ENCODE measurements at places on chromosomes 3 and 15.

GRCh38 chr15:82710208-82710555 lies 507 bp upstream of the AP3B2 start:
- no peak for DNase-seq

DNA sequence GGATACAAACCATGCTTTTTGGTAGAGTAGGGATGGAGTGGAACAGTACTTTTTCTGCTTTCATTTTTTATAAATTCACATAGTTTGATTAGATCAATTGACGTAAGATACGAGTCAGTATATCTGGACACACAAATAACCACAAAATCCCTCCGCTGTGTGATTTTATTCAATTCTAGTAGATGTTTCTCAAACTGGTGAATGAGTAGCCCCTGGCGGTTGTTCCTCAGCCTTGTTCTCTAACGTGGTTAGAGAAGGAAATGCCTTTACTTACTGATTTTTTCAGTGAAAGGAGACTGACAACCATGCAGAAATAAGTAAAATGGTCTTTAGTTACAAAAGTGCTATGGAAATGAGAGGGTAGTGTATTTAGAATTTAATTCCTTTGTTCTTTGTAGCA lies 161.0 kb downstream of the TCF12 start:
- no peak for DNase-seq

GRCh38 chr3:79994397-79994796 lies 226.6 kb upstream of the ROBO1 start:
- no peak for DNase-seq

DNA sequence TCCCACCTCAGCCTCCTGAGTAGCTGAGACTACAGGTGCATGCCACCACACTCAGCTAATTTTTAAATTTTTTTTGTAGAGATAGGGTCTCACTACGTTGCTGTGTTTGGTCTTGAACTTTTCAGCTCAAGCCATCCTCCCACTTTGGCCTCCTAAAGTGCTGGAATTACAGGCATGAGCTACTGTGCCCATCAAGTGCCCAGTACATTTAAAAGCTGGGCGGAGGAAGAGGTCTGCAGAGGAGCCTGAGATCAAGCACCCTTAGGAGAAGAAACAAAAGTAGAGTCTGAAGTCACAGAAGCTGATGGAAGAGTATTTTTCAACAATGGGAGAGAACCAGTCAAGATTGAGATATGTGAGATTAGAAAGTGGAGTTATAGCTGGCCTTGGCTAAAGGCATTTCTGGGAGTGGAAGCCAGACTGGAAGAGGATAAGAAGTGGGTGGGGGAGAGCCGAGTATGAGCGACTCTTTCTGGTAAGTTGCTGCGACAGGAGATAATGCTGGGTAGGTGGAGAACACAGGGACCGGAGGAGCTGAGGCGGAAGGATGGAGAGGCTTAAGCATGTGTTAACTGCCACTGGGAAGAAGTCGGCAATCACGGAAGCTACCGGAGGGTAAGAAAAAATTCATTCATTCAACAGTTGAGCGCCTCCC lies 782 bp upstream of the IREB2 start:
- DNase-seq: no peak

DNA sequence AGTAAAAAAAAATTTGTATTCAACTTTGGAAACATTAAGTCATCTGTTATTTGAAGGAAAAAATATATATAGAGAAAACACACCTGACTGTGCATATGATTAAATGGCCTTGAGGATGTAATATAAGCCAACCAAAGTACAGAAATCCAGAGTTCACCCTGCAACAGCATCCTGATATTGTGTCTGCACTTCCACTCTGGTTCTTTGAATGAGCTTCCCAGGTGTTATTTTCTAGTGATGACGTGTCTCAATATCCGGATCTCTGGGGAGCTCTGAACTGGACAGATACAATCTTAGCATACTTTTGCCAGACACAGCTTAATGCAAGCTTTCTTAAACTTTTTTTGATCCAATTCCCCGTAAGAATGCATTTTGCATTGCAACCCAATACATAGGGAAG lies 19.5 kb upstream of the PIK3CB start:
- DNase-seq: no peak

DNA sequence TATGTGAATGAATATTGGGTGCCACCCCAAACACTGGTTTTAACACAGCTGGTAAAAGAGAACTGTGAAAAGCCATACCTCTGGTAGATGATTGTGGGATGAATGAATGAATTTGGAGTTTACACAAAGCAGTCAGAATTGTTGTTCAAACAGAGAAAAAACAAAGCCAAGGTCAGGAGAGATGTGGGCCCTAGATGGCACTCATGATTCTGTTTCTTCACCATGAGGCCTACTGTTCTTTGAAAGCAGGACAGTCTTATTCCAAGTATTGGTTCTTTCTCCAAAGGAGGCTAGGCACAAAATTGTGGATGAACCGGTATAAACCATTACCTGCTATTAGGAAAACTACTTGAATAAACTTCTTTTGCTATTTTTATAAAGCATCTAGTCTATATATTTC lies 97.6 kb downstream of the SAMMSON start:
- no peak for DNase-seq

DNA sequence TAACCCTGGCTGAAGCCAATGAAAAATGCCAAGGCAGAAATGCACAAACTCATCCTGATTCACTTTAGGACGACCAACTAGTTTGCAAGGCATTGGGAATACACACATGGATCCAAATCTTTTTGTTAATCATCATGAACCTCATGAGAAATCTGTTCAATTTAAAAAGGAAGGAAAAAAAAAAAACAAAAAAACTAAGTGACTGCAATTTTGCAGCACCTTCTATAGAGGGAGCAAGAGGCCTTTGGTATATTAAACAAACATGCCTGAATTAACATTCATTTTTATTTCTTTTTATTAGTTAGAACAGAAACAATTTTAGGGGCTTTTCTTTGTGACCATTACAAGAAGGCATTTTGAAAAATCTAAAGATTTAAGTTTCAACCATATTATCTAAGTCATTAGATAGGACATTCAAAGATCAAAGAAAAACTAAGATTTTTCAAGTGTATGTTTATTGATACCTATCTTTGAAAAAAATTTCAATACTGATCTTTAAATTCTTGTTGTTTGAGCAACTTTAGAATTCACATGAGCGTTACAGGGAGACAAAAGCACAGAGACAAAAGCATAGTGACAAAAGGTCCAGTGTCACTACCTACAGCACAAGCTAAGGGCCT lies 182.4 kb downstream of the CBLB start:
- DNase-seq: no peak

DNA sequence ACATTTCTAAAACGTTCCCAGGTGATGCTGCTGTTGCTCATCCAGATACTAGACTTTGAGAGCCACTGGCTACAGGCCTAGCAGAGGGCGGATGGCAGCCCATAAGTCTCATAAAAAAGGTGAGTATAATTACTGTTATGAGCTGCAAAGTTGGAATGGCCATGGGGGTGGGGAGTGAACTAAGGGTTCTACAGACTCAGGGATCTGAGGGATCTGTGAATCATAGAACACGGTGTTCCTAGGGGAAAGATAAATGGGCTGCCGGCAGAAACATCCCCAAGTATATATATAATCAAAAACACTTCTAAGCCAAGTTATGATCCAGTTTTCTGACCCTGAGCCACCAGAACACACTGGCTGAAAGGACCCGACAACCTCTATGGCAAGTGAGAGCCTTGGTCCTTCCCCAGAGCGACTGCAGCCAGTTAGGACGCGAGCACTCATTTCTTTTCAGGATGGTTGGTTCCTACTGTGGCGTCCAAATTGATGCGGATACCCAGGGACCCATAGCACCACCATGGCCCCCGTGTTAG lies 7.9 kb upstream of the SYNM start:
- no peak for DNase-seq

Measured in activated CD8-positive, alpha-beta memory T cell treated with anti-CD3 and anti-CD28 coated beads, Interleukin-2, amount 10 ng/mL, durations not matched to agents 7 days and 5 days (primary cell).